ENCODE measurements at places on chromosomes 7 and 10.
A peak's percentile ranks its signal among the peaks of the same experiment; 100 is the strongest.

DNA sequence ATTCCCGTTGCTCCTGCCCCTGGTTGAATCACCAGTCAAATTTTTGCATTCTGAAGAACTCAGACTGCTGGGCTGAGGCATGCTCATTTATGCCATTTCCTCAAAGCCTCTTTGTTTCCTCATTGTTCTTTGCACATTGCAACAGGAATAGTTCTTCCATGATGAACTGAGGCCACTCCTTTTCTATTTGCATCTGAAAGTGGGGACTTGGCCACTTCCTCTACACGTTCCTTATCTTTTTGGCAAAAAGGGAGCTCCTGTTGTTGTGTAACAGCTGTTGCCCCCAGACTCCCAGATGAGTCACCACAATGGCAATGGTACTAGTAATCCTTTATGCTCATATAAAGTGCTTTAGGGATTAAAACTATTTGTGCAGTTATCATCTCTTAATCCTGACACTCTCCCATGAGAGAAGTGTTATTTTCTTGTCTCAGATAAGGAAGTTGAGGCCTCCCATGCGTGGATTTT is 20.1 kb upstream of the ITPRID1 start:
- DNase-seq, result peak; percentile 22

GRCh38 chr7:41148521-41148951 is 554.4 kb downstream of the INHBA start:
- DNase-seq, result no peak

DNA sequence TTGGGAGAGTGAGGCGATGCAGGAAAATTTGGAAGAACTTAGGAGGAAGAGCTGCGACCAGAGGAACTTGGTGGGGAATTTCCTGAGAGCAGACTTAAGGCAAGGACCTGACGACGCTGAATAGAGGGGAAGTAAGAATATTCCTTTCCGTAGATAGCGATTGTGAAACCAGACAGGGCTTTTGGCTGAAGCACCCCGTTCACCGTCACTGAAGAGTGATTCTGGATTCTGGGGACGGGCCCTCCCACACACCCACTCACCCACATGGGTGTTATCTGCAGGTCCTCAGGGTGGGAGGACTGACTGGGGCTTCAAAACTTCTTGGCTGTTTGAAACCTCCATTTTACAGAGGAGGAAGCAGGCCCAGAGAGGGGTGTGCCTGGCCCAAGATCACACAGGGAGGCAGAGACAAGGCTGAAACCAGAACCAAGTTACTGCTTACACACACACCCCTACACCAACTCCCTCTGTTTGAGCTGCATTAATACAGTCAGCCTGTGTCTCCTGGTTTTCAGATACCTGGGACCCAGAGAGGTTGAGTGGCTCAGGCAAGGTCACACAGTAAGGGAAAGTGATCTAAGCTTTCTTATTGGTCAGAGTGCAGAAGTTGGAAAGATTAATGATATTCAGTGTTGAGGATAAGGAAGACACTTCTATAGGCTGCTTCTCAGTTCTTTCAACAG is 37.2 kb upstream of the CDH23 start:
- peak; percentile 95 for DNase-seq

GRCh38 chr7:98024075-98024474 is 34.1 kb upstream of the OCM2 start:
- no peak for DNase-seq

DNA sequence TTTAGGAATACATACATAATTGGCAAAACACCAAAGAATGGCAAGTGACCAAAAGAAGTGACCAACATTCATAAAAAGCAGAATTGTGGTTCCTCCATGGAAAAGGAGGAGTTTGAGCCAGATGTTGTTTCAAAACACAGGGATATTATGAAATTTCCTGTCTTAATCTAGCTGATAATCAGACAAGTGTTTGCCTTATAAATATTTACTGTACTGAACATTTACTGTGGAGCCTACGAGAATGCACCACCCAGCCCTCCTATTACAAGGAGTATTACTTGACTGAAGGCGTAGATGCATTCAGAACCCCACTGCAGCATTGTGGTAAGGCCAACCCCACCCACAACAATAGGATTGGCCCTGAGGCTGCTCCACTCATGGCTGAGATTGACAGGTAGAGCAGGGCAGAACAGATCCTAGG is 118.9 kb downstream of the AKR1D1 start:
- peak; percentile 38 for DNase-seq

DNA sequence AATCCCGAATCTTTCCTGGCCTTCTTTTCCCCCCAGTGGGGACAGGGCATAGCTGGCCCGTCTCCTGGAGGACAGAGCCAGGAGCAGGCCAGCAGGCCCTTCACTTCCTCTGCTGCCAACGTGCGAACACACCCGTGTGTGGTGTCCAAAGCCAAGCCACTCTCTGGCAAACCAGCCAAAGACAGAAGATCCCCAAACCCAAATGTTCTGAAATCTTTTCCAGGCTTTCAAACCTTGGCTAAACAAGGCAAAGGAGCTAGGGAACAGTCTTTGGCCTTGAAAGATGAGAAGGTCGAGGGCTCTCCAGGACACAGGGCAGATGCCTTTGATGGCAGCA is 63.0 kb downstream of the PROSER2 start:
- no peak for DNase-seq

GRCh38 chr10:90893190-90893589 is 21.4 kb downstream of the RPP30 start:
- no peak for DNase-seq

- no peak for DNase-seq
Measured at GRCh38 chr7:114943953-114944744, 22.3 kb downstream of the MDFIC start.

- DNase-seq, result no peak
Measured at GRCh38 chr10:23238015-23238414, 45.9 kb downstream of the PTF1A start.

DNA sequence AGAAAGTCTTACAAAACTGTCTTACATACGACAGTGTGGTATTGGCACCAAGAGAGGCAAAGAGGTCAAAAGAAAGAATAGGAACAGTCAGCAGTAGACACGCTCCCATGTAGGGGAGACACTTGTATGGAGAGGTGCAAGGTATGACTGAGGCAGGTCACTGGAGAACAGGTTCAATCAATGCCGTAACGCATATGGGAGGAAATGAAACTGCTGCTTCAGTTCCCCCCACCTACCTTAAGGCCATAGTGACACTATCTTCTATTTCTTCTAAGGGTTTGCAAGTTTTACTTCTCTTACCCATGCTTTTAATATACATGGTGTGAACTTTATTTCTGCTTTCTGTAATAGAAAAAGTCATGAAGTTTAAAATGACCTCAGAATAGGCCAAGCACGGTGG is 5.5 kb upstream of the PITRM1 start:
- DNase-seq, result no peak

DNA sequence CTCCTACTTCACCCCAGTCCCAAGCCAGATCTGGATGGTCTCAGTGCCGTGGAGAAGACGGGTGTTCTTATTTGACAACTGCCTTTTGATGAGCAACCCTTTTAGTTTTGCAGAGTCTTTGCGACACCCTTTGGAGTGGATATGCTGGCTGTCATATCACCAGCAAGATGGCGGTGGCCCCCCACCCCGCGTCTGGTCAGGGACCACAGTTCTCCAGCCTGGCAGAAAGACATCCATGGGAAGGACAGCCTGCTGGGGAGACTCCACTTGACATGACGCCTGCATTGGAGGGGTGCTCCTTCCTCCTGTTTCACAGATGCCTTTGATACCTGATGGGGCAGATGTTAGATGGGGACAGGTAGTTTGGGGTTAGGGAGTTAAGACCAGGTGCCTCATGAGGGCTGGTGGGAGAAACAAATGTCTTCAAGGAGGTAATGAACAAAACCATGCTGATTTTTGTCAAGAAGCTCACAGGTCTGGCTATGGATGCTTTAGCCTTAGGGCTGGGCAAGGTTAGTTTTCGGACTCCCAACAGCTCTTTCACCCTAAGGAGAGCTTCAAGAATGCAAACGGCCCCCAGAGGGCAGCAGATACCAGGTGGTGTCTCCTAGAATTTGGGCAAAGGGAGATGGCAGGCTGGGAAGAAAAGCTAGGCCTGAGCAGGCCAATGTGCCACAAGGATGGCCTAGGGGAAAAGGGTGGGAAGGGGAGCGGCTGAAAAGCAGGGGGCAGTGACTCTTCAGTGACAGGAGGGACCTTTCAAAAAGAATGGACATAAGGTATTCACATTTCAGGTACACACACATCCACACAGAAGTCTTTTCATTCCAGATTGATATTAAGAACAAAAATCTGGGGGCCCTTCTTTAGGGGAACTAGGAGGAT is 95.2 kb downstream of the CLEC2L start:
- DNase-seq, result peak; percentile 28

GRCh38 chr7:159201722-159202330 is 57.2 kb upstream of the VIPR2 start:
- DNase-seq, result no peak

DNA sequence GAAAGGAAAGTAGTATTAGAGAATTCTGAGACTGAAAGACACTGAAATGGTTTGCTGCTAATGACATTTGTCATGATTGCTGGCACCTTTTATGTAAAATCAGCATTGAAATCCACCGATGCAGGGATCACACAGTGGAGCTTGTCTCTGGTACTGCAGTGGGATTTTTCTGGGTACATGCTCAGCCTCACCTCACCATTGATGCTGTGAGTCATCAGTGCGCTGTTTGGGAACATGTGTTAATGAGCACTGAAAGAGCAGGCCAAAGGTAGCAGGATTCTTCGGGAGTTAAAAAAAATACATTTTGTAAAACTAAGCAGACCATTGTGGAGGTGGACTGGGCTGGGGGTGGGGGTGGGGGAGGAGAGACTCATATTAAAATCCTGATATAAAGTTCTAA is 174.9 kb downstream of the CREB5 start:
- DNase-seq, result no peak

DNA sequence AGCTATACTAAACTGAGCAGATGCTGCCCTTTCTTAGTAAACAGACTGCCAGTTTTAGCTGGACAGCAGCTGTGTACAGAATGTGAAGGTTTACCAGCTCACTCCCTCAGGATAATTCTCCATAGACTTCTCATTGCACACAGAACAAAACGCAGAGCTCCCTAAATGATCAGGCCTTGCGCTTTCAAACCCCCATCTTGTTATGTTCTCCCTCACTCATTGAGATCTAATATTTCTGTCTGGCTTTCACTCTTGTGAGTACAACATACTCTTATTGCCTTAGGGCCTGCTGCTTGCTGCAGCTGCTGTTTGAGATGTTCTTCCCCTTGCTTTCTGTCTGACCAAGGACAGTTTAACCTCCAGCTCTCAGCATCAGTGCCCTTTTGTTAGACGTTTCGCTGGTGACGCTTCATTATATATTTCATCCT is 17.3 kb downstream of the VWDE start:
- no peak for DNase-seq

DNA sequence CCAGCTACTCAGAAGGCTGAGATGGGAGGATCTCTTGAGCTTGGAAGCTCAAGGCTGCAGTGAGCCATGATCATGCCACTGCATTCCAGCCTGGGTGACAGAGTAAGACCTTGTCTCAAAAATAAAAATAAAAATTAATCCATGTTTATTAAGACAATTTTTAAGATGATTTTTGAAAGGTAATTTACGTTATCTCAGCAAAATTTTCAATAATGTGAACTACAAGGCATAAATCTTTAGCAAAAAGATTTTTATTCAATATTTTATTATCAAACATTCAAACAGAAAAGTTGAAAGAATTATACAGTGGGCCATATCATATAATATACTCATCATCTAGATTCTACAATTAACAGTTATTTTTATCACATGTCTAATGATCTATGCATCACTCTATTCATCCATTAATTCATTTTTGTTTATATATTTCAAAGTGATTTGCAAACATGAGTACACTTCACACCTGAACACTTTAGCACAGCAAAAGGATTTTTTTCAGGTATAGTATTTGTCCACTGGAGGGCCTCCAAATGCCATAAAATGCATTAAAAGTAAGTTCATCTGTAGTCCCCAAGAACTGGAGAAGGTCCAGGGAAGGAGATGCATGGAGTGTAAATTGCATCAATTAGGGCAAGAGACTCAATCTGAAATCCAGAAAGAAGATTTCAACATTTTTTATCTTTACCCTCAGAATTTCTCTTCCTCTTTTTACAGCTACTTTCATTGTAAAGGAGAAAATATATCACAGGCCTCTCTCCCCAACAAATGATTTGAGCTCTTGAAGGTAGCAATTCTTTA is 38.6 kb upstream of the RSBN1L start:
- DNase-seq, result peak; percentile 65

- DNase-seq, result no peak
Measured at GRCh38 chr7:96663871-96664445, 45.7 kb downstream of the SEM1 start.

GRCh38 chr10:102066399-102067088 is 1.4 kb downstream of the HPS6 start:
- DNase-seq, result no peak

DNA sequence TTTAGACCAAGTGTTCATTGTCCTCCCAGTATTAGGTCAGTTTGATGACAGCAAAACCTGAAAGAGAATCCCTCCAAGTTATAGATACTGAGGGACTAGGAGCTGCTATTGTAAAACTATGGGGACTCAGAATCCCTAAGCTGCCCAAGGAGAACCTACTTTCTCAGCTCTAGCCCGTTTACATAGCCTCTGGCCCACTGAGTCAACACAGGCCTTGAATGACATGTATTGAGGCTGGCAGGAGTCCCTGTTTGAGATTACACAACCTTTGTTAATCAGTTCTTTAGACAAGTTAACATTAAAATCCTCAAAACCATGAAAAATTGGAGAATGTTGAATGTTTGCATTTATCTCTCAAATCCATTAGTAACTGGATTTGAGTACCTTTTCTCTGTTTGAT is 1079.0 kb downstream of the KCNMA1 start:
- no peak for DNase-seq

DNA sequence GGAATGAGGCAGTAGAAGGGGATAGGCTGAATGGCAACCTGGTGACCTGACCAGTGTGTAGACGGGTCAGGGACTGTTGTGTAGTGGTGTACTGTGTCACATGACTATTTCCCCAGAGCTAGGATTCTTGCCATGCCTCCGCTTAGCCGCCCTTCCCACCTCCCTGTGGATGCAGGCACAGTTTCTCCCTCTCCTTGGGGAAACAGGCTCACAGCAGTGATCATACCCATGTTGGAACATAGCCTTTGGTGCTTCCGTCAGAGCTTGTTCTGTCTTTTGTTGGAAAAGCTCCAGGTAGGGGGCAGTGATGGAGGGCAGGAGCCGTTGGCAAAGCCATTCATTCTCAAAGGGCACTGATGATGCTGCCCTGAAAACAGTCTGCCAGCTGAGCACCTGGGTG is 44.3 kb downstream of the OGDH start:
- DNase-seq, result no peak
